ENCODE measurements at places on chromosomes 2 and 18. TPM values are rescaled to one million over a fixed set of nuclear protein-coding genes. Genes with fewer than 3 reads are reported as not detected.

DNA sequence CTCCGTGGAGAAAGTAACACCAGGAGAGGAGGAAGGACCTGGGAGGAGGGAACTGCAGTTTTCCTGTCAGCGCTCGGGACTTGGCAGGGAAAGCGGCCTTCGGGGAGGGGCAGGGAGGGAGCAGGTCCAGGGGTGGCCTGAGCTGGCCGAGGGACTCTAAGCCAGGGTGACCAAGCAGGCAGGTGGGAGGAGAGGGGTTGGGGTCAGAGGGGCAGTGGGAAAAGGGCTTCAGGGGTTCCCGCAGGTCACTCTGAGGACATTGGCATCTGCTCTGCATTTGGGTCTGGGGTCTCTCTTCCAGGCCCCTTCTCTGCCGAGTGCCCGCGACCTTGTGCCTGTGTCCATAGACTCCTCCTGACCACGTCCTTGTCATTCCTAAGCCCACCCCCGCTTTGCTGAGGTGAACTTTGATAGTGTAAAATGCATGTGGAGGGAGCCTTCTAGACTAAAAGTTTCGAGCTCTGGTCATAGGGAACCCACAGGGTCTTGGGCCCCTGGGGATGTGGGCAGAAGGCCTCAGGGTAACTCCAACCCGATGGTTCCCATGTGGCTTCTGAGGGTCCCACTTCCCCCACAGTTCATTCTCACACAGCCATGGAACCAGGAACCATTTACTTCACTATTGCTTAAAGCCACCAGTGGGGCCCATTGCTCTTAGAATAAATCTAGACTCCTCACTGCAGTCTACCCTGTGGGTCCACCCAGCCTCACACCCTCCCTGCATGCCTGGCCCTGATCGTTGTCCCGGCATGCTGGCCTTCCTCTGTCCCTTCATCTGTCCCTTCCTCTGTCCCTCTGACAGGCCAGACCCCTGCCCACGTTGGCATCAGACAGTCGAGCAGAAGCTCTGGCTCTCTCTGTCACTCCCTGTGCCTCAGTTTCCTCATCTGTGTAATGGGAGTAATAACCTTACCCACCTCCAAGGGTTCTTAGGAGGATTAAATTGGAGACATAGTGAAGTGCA lies 229.2 kb downstream of the SEPTIN10 start:
- DNase-seq, result no peak

DNA sequence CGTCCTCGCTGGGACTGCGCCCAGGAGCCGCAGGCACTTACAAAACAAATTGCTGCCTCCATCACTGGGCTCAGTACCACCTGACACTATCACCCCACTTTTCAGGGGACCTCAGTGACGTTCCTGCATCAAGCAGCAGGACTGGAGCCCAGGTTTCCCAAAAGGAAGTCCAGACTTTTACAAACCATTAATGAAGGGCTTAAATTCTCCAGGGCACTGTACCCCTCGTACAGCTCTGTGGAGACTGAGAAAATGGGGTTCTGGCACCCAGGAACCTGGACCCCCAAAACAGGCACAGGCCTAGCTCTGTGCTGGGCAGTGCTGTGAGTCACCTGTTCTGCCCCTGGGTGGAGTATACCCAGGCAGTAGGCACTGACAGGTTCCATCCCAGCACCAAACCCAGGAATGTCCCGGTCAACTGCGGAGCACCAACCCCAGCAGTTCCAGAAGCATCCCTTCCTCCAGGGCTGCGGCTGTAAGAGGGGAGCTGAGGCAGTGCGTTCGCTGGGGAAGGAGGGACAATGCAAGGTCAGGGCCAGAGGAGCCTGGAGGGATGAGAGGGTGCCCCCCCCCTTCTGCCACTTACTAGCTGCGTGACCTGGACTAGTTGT lies 24.6 kb upstream of the NOTO start:
- DNase-seq, result no peak

Gene POLE4
- 48.7 TPM for total RNA-seq

DNA sequence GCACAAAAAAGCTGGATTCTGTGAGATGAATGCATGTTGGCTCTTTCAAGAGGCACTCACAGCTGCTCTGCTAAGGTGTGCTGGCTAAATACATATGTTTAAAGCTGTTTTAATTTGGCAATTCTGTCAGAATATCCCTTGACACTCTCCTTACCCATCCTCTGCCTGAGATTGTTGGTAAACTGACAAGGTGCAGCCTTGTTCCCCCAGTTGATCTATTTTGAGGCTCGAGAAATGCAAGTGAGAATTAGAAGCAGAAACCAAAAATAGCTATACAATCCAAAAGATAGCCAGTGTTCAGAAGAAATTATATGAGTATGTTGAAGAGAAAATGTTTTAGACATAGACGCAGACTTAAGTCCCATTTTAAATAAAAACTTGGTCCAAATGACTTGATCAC lies 971.7 kb upstream of the GYPC start:
- DNase-seq, result no peak

Gene MAP2
- 2.8 TPM for total RNA-seq

DNA sequence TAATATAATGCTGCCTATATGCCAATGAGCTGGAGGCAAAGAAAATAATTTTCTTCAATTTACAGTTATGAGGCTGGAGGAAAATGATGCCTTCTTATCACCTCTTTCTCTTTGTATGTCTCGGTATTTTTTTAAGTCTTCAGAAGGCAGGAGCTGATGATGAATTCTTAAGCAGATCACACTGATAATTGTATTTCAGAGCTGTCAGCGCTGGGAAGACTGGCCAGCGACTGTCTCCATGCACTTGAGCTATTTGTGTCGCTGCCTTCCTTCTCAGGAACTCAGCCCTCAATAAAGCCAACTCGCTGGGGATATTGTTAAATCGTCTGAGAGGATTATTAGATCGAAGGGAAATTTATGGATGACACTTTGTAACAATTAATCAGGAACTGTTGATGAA lies 40.3 kb downstream of the PTGR3 start:
- DNase-seq, result no peak

DNA sequence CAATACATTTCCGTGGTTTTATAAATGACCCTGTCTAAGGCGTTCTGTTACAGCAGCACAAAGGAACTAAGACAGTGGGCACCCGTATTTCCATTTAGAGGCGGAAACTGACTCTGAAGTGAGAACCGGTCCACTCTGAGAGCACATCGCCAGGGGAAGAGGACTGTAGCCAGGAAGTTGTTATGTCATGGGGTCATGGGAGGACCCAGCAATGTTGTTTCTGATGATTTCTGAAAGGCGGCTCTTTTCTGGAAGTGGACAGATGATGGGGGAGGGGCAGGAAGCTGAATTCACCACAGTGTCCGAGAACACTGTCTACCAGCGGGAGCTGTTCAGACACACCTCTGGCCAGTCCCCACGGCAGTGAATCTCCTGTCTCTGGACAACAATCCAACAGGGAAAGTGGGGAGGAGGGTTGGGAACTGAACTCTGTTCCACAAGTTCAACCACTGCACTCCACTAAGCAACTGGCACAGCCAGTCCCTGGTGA lies 2.1 kb upstream of the LRRFIP1 start:
- no peak for DNase-seq

Gene CRYBA2
- total RNA-seq, result not detected

DNA sequence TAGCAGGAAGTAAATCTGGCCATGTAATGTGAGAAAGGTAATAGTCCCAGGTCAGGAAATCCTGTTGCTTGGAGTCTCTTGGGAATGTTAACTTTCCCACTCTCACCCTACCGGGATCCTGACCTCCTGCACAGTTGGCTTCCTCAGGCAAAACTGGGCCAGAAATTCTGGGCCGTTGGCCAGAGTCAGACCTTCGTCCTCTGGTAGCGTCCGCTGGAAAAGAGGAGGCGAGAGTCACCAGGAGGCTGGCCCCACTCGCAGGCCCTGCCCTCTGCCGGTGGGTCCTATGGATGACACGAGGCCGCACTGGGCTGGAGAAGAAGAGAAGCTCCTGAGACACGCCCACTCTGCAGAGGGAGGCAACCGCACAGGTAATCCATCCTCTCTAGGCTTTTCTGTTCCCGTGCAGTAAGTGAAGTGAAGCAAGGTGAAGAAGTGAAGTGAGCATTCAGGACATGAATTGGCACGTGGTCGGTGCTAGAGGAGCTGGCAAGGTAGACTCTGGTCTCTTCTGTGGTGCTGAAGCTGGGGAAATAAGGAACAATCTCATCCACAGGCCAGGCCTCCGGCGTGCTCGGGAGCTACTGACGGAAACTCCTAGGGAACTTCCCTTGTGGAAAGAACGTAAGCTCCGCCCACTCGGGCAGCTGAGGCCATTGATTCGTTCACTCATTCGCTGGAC lies 182.7 kb upstream of the GLI2 start:
- DNase-seq, result peak; percentile 92

- DNase-seq, result no peak
Measured at GRCh38 chr2:54864727-54865126, 141.3 kb downstream of the EML6 start.

- DNase-seq, result no peak
Measured at GRCh38 chr18:64888956-64889355, 740.1 kb upstream of the LINC00305 start.

Gene TRPM8
- total RNA-seq, result not detected

DNA sequence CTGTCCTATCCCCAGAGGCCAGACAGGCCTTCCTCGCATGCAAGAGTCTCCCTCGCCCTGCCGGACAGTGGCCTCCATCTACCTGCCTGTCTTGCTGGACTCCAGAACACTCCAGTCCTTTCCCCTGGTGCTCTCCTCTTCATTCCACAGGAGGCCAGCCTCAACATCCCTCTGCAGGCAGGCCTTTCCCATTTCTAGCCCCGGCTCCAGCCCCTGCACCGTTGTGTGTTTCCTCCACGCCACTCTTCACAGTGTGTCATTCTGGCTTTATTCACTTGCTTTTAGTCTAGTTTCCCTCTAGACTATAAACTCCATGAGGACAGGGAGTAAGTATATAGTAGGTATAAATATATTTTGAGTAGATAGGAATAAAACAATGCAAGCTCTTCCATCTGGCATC lies 81.2 kb downstream of the LOXHD1 start:
- DNase-seq, result no peak

DNA sequence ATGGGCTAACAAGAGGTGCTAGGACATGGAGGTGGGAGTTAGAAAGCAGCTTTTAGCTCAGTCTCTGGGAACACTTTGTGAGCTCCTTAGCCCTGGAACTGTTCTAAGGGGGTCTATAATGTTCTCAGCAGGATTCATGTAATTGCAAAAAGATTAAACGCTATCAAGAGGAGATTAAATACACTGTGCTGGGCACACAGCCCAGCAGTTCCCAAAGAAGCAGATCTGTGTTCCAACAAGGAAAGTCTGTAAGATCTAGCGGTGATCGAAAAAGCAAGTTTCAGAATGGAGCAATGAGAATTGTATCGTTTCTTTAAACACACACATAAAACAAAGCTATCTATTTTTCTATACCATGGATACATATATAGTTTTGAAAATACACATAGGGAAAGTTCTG lies 2.4 kb upstream of the ARID5A start:
- DNase-seq, result no peak

DNA sequence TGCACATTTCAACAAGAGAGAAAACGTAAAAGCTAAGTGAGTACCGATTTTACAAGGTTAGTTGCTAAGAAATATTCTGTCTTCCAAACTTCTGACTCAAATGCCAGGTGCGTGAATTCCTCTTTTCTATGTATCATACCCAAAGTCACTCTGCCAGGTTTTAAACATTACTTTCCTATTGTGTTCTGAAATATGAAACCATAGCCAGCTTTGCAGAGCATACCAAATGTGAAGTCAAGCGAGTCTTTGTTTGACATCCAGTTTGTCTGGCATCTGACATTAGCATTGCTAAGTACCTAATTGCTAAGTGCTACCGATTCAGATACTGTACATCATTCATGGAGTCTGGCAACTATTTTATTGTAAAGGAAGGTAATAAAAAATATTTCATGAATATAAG lies 321.9 kb upstream of the GALNT5 start:
- no peak for DNase-seq

Gene SLC19A3
- 2.1 TPM for total RNA-seq

- DNase-seq, result no peak
Measured at GRCh38 chr2:237096911-237097310, 11.2 kb downstream of the COPS8 start.

Gene AOX1
- 4.1 TPM for total RNA-seq

DNA sequence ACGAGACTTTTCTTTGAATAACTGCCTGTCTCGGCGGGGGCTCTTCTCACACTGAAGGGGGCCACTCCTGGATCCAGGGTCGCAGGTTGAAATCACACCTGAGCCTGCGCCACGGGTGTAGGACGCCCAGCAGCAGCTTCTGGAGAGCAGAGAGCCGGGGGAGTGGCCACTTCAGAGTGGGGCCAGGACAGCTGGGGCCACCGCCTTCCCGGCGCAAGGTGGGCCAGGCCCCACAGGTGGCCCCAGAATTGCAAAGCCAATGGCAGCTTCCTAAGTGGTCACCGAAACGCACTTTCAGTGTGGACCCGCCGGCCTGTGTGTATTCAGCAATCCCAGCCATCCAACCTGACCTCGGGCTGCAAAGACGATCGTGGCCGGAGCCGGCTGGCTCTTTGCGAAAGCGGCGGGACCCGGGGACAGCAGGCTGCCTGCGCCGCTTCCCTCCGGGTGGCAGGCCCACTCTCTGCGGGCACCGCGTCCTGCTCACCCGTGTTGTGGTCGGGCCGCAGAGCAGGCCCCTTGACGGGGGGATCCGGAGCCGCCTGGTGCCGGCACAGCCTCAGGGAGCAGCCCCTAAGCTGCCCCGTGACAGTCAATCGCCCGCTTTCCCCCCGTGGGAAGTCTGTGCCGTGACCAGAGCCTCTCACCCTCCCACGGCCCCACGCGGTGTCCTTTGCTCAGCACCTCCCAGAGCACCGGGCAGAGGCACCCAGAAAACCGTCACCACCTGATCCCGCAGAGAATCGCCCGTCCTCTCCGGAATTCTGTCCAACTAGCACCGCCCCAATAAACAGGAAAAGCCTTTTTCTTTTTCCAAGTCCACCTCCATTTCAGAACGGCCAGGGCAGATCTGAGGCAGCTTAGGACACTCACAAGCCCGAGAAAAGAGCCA lies 144.7 kb downstream of the ZNF516 start:
- no peak for DNase-seq

- DNase-seq, result no peak
Measured at GRCh38 chr18:21012308-21012707, 99.3 kb downstream of the ROCK1 start.

Gene TACR1
- total RNA-seq, result 0.11 TPM

DNA sequence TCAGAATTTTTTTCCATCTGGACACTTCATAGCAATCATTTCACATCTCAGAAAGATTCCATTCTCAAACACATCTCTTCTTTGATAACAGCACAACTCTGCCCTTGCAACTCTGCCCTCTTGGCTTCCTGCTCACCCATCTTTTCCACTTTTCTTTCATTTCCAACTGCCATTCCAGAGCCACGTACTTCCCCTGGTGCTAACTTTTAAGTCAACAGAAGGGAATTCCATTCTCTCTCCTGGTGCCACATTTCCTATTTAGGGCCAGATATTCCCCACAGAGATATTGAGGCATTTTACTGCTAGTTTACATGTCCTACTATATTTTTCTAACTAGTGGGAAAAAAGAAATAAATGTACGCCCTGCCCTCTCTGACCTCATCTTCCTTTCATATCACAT lies 590.2 kb downstream of the ARHGAP15 start:
- no peak for DNase-seq

Gene NTSR2
- total RNA-seq, result 0.19 TPM

GRCh38 chr2:33430077-33430476 lies 46.4 kb upstream of the RASGRP3 start:
- DNase-seq, result no peak

Measured in Right ventricle myocardium superior (tissue), 1 donor.